Kidney capillary endothelial cell (primary cell): ENCODE measurements at places on chromosomes 6 and 20.

DNA sequence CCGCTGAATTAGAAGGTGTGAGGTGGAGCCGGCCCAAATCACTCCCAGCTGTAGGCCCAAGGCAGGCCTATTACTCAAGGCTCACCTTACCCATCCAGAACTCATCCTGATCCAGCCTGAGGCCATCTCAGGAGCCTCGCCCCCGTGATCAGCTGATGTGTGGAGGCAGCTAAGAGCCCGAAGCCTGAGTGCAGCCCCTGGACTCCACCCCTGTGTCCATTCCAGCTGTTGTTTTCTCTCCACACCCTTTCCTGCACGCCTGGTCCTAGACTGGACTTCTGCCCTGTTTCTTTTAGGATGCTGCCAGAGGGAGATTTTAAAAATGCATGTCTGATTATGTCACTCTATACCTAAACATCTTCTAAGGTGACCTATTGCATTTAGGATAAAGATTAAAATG is 124.7 kb upstream of the SUPT3H start:
- no peak for DNase-seq

DNA sequence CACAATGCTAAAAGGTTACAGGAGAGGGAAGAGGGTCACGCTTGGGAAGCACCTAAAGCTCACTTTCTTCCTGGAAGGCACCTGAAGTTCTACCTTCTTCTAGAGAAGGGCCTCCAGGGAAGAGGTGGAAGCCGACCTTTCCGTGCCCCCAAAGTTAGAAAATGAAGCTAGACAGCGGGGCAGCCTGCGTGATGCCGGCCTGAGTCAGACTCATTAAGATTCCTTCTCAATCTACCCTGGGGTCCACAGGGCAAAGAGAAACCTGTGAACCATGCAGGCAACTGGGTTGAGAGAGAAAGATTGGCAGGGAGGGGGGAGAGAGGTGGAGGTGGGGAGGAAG is 54.8 kb upstream of the CCDC167 start:
- DNase-seq, result no peak

- no peak for DNase-seq
Measured at GRCh38 chr6:128525406-128525805, 5.0 kb upstream of the PTPRK start.

GRCh38 chr6:44260451-44261297 is 3.3 kb upstream of the SLC35B2 start:
- DNase-seq, result no peak
